ENCODE measurements at places on chromosomes 13 and 19.

DNA sequence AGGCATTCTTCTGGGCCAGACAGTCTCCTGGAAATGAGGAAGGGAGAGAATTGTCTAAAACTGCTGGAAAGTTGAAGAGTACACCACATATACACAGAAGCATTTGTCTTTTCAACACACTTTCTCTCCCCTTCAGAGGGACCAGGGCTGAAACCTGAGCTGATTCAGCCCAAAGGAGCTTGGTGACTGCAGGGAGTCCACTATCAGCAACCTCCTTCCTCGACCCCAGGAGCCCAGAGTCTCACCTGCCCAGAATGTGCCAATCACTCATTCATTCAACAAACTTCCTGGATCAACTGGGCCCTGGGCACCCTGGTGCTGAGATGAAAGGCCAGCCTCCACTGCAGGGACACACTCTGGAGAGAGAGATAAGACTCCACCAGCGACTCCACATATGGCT lies 128.9 kb upstream of the VSTM2B start:
- DNase-seq: no peak

DNA sequence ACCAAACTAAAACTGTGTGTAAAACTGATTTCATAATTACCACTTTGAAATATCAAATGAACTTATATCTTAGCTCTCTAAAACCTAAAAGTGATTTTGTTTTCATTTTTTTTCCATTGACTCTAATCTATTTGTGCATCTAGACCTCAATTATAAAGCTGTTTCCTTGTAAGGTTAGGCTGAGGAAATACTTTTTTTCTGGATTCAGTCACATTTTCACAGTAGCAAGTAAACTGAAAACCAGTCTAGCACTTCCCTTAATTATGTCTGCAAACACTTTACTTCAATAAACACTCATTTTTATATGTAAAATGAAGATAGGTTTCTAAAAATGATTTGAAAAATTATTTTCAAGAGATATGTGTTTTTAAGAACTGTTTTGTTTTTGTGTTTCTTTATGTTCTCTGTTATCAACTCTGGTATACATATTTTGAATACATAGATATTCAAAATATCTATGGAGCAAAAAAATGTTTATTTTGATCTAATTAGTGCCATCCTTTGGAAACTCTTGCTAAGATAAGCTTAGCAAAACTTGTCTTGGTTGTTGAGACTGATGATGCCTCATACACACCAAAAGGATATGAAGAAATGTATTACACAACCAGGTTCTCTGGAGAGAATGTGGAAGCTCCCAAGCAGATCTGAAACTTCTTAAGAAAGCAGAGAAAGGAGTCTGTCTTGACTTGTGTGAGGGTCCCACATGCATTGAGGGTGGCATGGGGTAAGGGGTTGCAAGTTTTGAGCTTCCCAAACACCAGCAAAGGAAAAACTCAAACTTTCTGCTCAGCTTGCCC lies 1887.4 kb downstream of the PCDH9 start:
- no peak for DNase-seq

DNA sequence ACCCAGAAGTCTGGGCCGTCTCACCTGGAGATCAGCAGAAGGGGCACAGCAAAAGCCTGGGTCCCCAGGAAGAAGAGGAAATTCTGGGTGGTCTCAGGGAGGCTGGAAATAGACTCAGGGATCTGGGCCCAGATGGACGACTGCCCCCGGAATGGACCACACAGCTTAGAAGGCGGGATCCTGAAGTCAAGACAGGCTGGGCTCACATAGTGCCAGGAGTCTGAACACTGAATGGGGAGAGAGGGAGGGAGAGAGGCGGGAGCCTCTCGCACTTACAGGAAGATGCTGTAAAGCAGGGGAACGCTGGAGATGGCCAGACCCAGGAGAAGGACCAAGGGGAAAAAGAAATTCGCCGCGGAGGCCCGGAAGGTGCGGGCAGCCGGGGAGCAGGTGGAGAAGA lies 1.3 kb upstream of the LENG1 start:
- no peak for DNase-seq

GRCh38 chr19:40249781-40250180 lies 23.3 kb upstream of the CCNP start:
- DNase-seq: no peak

DNA sequence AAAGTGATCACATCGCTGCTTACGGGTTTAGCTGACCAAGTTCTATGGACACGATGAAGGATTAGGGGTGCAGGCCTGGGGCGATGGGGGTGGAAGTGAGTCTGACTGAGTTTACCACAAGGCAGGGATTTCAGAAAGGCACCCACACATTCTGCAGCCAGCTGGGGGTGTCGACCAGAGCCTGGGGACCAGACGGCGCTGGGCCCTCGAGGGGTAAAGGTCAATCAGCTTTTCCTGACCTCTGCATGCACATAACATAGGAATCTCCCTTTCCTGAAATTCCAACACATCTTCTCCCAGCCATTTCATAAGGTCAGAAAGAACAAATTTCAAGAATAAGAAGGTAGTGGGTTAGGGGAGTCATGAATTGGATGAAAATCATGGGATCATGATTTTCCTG lies 92.0 kb downstream of the ZNF536 start:
- DNase-seq: no peak

- DNase-seq: no peak
Observed at GRCh38 chr13:95497381-95497807, 55.1 kb upstream of the CLDN10 start.

All from uterus (tissue), 4 donors.